Panc1 (cell line): ENCODE measurements at places on chromosomes 1 and 21.

- peak; percentile 94 for DNase-seq
Observed at GRCh38 chr1:8878698-8879463, 395 bp upstream of the ENO1 start.

DNA sequence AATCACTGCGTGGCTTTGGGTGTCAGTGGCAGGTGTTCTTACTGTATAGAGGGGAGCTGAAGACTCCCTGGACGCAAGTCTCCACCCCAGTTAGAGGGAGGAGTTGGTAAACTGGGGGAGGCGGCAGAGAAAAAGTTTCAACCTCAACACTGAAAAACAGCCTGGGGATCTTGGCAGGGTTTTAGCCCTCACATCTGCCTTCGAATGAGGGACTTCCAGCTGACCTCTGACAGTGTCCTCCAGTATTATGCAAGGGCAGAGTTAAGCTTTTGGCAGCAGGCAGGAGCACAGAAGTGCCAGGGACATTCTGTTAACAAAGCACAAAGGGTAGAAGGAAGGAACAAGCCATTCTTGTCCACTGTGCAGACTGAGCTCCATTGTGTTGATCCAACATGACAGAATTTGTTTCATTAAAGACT lies 41.2 kb upstream of the RAB4A start:
- DNase-seq, result no peak

- DNase-seq, result no peak
Observed at GRCh38 chr1:200699871-200700270, 30.2 kb upstream of the DDX59 start.

- peak; percentile 87 for DNase-seq
Observed at GRCh38 chr1:84847253-84848250, 45.5 kb downstream of the LPAR3 start.

GRCh38 chr1:22206551-22207125 lies 63.7 kb upstream of the WNT4 start:
- DNase-seq, result no peak

DNA sequence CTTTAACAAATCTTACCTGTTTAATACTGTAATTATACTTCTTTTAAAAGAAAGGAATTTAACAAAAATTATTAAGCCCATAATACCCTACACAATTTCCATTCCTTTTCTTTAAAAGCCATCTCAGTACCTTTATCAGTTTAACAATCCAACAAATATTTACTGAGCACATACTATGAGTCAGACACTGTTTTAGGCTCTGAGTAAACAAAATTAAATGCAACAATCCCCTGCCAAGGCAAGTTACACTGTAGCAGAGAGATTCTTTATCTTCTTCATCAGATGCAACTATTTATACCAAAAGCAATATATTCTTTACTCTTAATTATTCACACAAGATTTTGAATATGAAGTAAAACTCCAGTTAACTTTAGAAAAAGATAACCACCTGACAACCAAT lies 12.0 kb downstream of the DENND1B start:
- no peak for DNase-seq

DNA sequence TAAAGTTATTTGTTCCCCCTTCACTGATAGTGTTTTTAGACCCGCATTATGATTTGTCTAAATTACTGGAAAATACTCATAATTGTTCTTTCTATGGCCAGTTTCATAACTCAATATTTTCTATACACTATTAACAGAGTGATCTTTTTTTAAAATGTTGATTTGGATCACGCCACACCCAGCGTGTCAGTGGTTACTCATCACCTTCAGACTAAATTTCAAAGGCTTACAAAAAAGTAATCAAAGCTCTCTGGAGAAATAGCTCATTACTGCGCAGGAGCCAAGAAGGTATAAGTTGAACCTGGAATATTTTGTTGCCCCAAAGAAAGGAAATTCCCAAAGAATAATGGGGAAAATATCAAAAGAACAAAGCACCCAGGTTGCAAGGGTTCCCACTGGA lies 104.9 kb downstream of the EVI5 start:
- DNase-seq, result no peak

DNA sequence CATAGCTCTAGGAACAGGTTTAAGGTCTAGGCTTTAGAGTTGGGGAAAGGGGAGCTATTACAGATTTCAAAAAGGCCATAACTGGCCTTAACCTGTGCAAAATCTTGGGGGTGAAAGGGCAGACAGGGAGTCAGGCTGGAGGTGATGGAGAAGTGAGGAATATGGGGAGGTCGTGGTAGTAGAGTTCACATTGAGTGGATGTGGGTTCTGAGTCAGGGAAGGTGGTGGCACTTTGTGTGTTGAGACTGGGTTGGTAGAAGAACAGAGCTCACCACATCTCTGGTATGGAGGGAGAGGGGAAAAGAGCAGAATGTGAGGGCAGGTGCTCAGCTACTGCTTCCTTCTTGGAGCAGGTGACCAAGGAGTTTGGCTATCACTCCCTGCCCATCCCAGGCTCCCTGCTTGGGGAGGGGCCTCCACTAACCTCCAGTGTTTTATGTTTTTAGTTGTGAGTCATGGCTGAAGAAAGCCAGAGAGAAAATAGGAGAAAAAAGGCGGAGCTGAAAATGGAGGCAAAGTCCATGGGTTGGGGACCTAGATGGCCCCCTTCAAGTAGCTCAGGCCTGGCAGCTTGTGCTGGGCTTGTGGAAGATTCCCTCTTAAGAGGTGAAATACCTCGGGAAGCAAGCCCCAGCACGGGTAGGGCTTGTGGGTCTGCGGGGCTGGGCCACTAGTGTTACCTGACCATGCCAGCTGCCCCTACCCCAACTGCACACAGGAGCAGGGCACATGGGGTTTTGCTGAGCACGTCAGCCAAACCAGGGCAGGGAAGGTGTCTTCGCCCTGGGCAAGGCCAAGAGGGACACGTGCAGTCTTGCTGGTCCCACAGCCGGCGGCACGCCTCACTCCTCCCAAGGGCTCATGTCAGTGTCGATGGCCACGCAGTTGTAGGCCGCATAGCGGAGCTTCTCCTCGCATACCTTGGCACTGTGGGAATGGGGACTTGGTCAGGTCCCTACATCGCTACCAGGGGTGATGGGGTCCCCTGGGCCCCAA lies 8.2 kb downstream of the HECTD3 start:
- no peak for DNase-seq

- peak; percentile 61 for DNase-seq
Observed at GRCh38 chr1:59484096-59484495, 187.2 kb downstream of the FGGY start.

- DNase-seq, result no peak
Observed at GRCh38 chr1:236282719-236283118, 961 bp upstream of the ERO1B start.

DNA sequence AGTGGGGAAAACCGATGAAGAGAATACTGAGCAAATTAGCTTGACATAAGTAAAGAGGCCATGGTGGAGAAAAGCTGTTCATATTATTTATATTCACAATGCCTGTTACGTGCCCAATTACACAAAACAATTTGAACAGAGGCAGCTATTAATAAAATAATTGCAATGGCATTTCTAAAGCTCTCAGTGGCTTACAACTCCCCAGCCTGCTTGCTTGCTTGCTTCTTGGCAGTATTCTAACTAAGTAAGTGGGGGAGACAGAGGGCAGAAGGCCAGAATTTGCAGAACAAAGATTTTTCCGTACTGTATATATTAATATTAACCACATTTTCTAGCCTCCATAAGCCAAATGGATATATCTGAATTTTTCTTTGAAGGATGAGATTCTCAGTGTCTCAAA lies 12.9 kb downstream of the PTPN14 start:
- no peak for DNase-seq

DNA sequence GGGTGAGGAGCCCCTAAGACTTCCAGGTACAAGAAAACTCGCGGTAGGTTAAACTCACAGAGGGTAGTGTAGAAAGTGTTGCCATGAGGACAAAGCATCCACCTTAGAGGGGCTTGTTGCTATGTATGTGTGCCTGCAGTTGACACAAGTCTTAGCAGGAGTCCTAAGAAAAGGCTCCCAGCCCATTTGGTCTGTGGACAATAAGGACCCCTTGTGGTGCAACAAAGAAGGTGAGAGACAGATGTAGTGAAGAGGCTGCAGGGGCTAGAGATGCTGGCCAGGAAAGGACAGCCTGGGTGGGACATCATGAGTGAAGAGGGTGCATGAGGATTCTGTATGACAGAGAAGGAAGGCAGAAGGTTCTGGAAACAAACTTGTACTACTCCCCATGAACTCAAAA lies 36.3 kb upstream of the IL10 start:
- DNase-seq, result peak; percentile 15

DNA sequence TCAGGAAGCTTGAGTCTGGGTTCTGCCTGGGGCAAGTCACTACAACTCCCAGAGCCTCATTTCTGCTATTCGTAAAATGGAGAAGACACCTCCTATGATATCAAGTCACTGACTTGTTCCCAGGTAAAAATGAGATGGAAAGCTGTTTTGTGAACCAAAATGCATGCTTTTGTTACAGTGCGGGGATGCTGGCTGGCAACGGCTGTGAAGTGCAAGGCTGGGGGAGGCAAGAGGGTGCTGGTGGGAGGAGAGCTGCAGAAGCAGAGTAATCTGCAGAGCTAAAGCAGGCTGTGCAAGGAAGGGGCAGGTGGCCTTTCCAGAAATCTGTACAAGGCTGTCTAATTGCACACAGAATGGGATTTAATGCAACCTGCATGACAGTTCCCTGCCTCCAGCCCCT lies 150.9 kb downstream of the CNIH3 start:
- DNase-seq, result no peak

DNA sequence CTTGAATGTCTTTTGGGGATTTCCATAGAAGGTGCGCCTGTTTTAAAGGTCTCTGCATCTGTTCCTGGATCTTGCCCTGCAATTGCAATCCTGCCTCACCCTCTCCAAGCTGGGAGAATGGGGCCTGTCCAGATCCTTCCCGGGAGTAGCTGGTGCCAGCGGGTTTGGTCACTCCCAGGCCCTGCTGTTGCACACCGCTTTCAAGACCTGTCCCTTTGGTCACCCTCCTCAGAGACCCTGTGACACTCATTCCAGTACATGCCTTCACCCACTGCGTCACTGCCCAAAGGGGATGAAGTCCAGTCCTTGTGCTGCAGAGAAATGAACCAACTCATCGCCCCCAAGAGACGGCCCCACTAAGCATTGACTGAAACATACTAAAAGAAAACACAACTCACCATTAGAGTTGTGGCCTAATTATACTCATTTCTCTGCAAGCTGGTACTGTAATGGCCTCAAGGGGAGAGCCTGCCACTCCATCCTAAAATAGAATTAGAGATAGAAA lies 1.9 kb upstream of the IRF2BP2 start:
- no peak for DNase-seq

DNA sequence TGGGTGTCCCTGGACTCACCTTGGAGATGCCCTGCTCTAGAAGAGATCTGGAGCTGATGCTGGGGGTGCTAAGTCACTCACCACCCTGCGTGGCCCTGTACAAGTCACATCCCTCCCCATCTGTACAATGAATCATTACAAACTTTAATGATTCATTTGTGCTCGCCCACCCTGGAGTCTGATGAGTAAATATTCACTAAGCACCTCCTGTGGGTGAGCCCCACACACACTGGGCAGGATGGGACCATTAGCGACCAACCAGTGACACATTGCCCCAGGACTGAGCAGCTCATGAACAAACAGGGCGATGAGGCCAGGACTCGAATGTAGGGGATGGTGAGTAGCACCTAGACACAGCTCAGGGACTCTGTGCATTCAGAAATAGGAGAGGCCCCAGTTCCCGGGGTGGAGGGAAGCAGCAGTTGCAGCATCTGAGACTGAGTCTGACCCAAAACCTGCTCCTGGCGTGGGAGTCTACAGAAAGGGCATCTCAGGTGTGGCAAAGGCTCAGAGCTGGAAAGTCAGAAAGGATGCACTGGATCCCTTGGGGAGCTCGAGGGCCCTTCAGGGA lies 18.1 kb upstream of the PDZK1IP1 start:
- no peak for DNase-seq

GRCh38 chr1:164735315-164736052 lies 176.5 kb downstream of the PBX1 start:
- no peak for DNase-seq

- DNase-seq, result no peak
Observed at GRCh38 chr1:34970829-34971228, 14.3 kb downstream of the TMEM35B start.

GRCh38 chr1:65001231-65001792 lies 35.0 kb upstream of the JAK1 start:
- no peak for DNase-seq

DNA sequence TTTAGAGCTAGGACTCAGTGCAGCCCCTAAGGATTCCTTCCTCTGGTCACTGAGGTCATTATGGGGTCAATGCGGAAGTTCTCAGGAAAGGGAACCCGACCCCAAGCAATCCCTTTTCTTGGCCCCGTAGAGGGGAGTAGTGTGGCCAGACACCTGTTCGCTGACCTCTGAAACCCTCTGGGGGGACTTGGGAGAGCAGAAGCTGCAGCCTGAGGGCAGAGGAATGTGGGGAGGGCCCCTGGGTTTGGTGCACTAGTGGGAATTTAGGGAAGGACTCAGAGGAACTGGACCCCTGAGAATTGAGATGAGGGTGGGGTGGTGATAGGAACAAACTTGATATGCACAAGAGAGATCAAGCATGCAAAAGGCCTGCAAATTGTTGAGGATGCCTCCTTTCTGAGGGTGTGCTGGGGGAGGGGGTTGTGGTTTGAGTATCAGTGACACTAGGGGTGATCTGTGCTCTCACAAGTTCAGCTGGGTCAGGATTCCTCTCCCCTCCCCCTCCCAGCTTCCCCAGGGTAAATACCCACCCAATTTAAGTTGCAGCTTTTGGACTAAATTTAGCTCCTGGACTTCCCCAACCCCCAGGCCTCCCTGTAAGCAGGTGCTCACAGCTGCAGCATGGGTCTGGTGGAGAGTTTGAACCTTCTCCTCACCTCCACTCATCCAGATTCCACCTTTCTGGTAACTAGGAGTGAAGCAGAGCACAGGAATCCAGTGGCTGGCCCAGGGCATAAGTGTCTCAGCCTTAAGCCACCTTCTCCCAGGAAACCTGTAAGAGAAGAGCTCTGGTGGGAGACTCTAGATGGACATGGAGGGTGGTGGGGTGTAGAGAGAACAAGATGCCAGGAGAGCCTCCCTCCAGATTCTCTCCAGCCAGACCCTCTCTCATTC lies 13.5 kb downstream of the ADAMTSL4 start:
- no peak for DNase-seq

GRCh38 chr1:230295367-230295766 lies 130.8 kb downstream of the PGBD5 start:
- no peak for DNase-seq

DNA sequence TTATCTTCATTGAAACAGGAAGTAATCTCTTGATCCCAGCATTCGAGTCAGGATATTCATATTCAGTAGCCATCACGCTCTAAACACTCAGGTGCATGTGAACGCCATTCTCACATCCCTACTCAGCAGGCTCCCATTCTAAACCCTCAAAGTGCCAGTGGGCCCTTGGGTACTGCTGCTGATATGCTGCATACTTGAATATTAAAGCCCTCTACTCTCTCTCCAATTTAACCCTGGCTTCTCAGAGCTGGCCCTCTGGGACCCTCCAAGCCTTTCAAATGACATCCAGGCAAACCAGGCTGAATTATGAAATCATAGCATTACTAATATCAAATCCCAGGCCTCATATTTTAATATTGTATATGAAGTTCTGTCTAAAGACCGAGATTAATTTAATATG lies 468.2 kb downstream of the NUF2 start:
- no peak for DNase-seq

DNA sequence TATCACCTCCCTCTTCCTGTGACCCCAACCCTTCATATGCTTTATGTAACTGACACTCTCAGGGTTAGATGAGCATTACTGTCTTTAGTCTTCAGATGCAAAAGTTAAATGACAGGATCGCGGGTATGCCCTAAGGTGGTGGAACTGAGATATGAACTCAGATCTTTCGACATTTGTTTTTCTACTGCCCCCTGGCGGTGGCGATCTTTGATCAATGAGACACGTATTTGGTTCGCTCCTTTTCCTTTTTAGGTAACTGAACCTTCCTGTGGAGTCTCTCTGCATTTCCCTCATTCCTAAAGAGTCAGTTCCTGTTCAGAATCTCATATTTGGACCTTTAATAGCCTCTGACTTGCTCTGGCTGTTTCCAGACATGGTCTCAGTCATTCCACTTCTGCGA lies 47.8 kb upstream of the ZP4 start:
- no peak for DNase-seq
